Activated B cell treated with CpG ODN at 0.5 μM for 24 hours (primary cell): ENCODE measurements at places on chromosomes 3 and 15. TPM values are rescaled to one million over a fixed set of nuclear protein-coding genes. Genes with fewer than 3 reads are reported as not detected.

DNA sequence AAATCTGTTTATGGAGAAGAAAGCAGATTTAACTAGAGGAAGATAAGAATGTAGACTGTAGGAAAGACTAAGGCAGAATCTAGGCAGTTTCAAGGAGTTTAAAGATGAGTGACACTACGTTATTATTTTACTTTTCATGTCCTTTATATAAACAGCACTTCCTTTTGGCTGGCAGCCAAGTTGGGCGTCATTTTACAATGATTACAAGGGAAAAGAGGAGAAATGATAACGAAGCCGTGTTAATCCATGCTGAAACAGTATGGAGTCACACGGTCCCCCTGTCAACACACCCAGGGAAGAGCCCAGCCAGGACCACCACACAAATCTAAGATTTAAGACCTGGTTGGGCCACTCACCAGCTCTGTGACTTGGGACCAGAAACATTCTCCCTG is 83.7 kb upstream of the NEO1 start:
- H3K27me3 ChIP-seq, result peaks cover 28% of the 10 kb centered on the region
- no peak for DNase-seq
- H3K36me3 ChIP-seq, result no peaks in the 10 kb centered on the region
- H3K4me3 ChIP-seq, result no peak overlapping the region

DNA sequence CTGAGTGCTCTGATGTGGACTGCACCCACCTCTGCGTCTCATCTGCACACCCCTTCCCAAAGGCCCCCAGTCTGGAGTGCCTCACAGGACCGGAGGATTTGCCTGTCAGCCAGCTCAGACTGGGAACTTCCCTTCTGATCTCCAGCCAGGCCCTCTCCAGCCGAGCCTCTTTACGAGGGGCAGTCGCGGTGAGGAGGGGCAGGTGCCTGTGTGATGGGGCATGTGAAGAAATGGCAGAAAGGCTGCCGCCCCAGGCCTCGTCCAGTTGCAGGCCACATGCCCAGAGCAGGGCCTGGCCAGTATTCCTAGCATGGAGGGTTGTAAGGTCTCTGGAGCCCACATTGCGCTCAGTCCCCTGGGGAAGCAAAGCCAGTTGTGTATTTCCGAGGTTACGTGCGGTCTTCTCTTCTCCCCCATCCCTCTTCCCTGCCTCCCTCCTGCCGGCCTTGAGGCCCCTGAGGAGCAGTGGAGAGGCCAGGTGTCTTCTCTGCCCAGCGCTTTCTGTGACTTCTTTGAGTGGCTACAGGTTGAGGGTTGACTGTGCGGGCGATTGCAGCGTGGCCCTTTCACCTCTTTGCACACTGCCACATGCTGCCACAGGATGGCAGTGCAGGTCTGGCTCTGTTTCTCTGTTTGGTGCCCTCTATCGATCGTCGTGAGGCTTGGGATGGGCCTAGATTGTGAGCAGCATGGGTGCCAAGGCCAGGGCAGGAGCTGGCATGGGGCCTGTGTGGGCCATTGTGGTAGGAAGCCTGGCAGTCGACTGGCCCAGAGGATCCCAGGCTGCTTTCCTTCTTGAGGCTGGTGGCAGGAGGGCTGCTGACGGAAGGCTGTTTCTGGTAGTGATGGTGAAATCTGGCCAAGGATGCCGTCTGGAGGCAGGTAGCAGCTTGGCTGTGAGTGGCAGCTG is 5.3 kb downstream of the CLK3 start:
- DNase-seq, result peak; percentile 59
- H3K36me3 ChIP-seq, result peaks cover 78% of the 10 kb centered on the region
- no peak overlapping the region for H3K4me3 ChIP-seq
- H3K4me1 ChIP-seq, result peaks cover 54% of the 10 kb centered on the region
- H3K27me3 ChIP-seq, result no peaks in the 10 kb centered on the region
- H3K27ac ChIP-seq, result peak overlapping the region; percentile 5

Gene GP9
- total RNA-seq, result not detected in 2 replicates

DNA sequence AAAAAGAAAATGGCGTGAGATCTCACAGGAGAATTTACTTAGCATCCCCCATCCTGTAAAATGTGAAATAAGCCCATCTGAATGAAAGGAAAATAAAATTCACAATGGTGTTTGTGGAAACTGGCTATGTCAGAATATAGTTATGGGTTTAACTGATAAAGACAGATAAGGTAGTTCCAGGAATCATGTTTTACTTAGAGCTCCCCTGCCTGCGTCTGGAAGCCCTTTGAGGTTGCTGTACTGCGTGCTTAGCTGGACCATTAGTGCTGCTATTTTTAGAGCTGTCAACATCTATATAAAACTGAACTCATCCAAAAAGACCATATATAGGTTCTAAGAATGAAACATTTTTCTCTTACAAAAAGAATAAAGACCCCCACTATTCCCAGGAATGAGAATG is 130.8 kb downstream of the LSAMP start:
- no peak overlapping the region for H3K27ac ChIP-seq
- H3K27me3 ChIP-seq, result no peaks in the 10 kb centered on the region

DNA sequence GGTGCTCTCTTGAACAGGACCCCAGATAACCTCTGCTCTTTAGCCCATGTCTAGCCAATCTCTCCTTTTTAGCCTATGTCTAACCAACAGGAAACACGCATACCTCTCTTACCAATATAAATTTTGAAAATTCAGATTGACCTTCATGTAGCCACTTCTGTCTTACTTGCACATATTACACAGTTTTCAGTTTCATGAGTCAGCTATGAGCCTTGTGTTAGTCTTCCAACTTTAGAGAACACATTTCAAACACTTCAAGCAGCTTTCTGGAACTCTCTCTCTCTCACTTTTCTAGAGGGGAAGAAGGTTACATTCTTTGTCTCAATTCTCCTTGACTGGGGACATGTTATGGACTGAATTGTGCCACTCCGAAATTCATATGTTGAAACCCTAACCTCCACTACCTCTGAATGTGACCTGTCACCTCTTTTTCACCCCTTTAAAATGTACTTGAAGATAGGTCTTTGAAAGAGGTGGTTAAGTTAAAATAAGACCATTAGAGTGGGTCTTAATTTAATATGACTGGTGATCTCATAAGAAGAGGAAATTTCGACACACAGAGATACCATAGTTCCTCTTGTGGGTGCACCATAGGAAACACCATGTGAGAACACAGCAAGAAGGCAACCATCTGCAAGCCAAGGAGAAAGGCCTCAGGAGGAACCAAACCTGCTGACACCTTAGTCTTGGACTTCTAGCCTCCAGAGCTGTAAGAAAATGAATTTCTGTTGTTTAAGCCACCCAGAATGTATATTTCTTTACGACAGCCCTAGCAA is 480.3 kb upstream of the ALCAM start:
- no peak overlapping the region for H3K4me3 ChIP-seq
- peaks cover 27% of the 10 kb centered on the region for H3K4me1 ChIP-seq
- H3K27me3 ChIP-seq, result no peaks in the 10 kb centered on the region
- DNase-seq, result no peak
- H3K27ac ChIP-seq, result no peak overlapping the region
- H3K36me3 ChIP-seq, result no peaks in the 10 kb centered on the region

Gene GPR156
- total RNA-seq, result 0.24 TPM in 2 replicates

GRCh38 chr3:80496452-80496851 is 728.7 kb upstream of the ROBO1 start:
- no peak overlapping the region for H3K27ac ChIP-seq
- H3K4me1 ChIP-seq, result no peaks in the 10 kb centered on the region
- no peak for DNase-seq
- H3K27me3 ChIP-seq, result no peaks in the 10 kb centered on the region
- H3K4me3 ChIP-seq, result no peak overlapping the region

- peaks cover 5% of the 10 kb centered on the region for H3K27me3 ChIP-seq
- no peaks in the 10 kb centered on the region for H3K36me3 ChIP-seq
- no peak overlapping the region for H3K27ac ChIP-seq
- H3K4me1 ChIP-seq, result no peaks in the 10 kb centered on the region
- no peak for DNase-seq
Measured at GRCh38 chr15:76078285-76078877, 18.6 kb downstream of the TMEM266 start.

- no peaks in the 10 kb centered on the region for H3K36me3 ChIP-seq
- H3K27ac ChIP-seq, result no peak overlapping the region
- no peaks in the 10 kb centered on the region for H3K27me3 ChIP-seq
- no peak for DNase-seq
- no peak overlapping the region for H3K4me3 ChIP-seq
Measured at GRCh38 chr3:79846148-79846933, 78.5 kb upstream of the ROBO1 start.

Gene SLC2A2
- not detected in 2 replicates for total RNA-seq

DNA sequence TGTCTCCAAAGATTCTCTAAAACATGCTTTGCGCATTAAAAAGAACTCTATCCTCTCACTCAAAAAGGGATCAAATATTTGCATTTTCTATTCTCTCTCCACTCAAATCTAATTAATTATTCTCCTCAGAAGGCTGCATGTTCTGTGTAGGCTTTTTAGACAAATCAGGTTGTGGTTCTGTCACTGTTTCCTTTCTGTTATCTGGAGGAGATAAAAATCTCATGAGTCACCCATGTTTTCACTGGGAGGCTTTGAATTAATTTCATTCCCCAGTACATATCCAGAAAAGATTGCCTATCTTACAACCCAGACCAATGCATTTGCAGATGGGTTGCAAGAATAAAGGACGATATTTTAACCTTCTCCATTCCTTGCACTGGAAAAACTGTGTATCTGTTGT is 446.5 kb downstream of the GRM7 start:
- H3K27me3 ChIP-seq, result no peaks in the 10 kb centered on the region
- H3K36me3 ChIP-seq, result no peaks in the 10 kb centered on the region
- no peak for DNase-seq
- no peak overlapping the region for H3K4me3 ChIP-seq
- no peaks in the 10 kb centered on the region for H3K4me1 ChIP-seq

DNA sequence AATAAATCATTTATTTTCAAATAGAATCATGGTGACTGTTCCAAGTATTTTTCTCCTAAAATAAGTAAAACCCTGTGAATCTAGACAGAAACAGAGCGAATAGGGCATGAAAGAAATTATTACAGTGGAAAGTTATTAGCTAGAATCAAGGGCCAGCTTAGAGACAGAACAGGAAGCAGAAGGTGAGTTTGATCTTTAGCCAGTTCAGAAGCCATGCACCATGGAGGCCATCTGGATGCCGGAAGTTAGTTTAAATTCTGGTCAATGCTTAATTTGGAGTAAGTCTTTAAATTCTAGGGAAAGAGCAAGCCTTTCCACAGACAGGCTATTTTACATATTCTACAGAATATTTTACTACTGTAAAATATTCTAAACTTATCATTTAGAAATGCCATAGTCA is 574.8 kb downstream of the CADM2 start:
- H3K27ac ChIP-seq, result no peak overlapping the region
- no peaks in the 10 kb centered on the region for H3K36me3 ChIP-seq
- no peak overlapping the region for H3K4me3 ChIP-seq
- DNase-seq, result no peak
- H3K27me3 ChIP-seq, result no peaks in the 10 kb centered on the region

GRCh38 chr3:121654493-121655385 is 6.0 kb downstream of the HCLS1 start:
- peaks cover 70% of the 10 kb centered on the region for H3K4me1 ChIP-seq
- H3K4me3 ChIP-seq, result peak overlapping the region; percentile 3
- H3K27ac ChIP-seq, result peak overlapping the region; percentile 59

- H3K27ac ChIP-seq, result peak overlapping the region; percentile 74
- no peaks in the 10 kb centered on the region for H3K27me3 ChIP-seq
- peaks cover 61% of the 10 kb centered on the region for H3K4me1 ChIP-seq
- no peak for DNase-seq
- no peaks in the 10 kb centered on the region for H3K36me3 ChIP-seq
- peak overlapping the region; percentile 66 for H3K4me3 ChIP-seq
Measured at GRCh38 chr3:102233881-102234280, 200.9 kb upstream of the ZPLD1 start.

Gene EIF2A
- 105 and 109 TPM in 2 replicates for total RNA-seq

GRCh38 chr3:115380883-115381572 is 233.9 kb upstream of the ZBTB20 start:
- no peak for DNase-seq
- no peaks in the 10 kb centered on the region for H3K4me1 ChIP-seq
- H3K4me3 ChIP-seq, result no peak overlapping the region
- no peaks in the 10 kb centered on the region for H3K27me3 ChIP-seq
- no peaks in the 10 kb centered on the region for H3K36me3 ChIP-seq

- no peak overlapping the region for H3K4me3 ChIP-seq
- H3K36me3 ChIP-seq, result no peaks in the 10 kb centered on the region
- DNase-seq, result no peak
- peaks cover 2% of the 10 kb centered on the region for H3K27me3 ChIP-seq
Measured at GRCh38 chr15:98803228-98804056, 155.1 kb downstream of the IGF1R start.

DNA sequence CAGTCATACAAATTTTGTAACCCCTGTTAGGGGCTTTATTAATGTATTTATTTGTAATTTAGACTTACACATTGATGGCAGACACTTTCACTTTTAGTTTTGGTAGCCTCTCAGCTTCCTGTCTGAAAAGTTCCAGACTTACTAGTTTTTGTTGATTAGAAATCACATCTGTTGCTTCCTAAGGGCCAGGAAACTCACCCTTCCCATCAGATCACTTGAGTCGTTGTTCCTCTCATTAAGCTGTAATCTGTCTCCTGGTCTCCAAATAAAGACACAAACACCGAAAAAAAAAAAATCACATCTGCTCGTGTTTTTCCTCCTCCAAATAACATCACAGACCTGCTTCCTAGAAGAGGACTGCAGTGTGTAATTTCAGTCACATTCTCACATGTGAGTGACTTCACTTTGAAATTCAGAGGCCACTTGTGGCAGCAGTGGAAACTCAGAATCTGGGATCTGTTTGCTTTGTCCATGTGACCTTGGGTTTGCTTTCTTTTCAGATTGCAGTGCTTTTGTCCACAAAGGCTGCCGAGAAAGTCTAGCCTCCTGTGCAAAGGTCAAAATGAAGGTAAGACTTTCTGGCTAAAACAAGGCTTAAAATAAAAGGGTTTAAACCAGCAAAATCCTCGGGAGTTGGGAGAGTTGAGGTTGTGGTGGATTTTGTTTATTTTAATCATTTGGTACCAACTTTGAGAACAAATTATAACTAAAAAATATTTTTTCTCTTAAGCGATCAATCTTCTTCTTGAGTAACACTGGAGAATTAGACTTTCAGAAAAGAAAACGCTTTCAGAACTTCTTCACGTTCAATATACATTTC is 87.0 kb downstream of the KLHL25 start:
- H3K27me3 ChIP-seq, result no peaks in the 10 kb centered on the region
- H3K36me3 ChIP-seq, result peaks cover 67% of the 10 kb centered on the region
- peaks cover 83% of the 10 kb centered on the region for H3K4me1 ChIP-seq
- no peak for DNase-seq
- H3K27ac ChIP-seq, result peak overlapping the region; percentile 98
